ENCODE measurements at places on chromosomes 1 and 21.

- DNase-seq = no peak
These were observed 52.5 kb downstream of the NBPF6 start for GRCh38 chr1:108502624-108503023.

GRCh38 chr1:3530086-3530925 is 75.8 kb downstream of the ARHGEF16 start:
- no peak for DNase-seq

DNA sequence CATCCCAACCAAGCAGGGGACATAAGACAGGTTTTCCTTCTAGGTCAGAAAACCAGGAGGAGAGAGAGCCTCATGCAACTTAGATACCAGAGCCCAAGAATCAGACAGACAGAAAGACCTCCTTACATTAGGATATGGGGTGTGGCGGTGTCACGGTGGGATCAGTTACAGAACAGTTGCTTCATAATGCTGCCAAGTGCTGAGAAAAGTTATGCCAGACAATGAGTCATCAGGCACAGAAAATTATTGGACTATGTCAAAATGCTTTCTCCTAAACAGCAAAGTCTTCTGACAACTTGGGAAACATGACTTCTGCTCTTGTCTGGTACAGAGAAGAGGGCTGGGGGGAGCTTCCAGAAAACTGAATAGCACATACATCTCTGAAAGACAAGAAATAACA is 1120.2 kb upstream of the TMPRSS15 start:
- DNase-seq = no peak

- no peak for DNase-seq
These were observed 2.5 kb upstream of the LEFTY1 start for GRCh38 chr1:225891229-225891972.

- no peak for DNase-seq
These were observed 11.4 kb downstream of the SEMA6C start for GRCh38 chr1:151134991-151135390.

- DNase-seq = no peak
These were observed 4.0 kb downstream of the RNF207 start for GRCh38 chr1:6209661-6210580.

GRCh38 chr1:20279509-20279908 is 11.2 kb upstream of the VWA5B1 start:
- DNase-seq = no peak

DNA sequence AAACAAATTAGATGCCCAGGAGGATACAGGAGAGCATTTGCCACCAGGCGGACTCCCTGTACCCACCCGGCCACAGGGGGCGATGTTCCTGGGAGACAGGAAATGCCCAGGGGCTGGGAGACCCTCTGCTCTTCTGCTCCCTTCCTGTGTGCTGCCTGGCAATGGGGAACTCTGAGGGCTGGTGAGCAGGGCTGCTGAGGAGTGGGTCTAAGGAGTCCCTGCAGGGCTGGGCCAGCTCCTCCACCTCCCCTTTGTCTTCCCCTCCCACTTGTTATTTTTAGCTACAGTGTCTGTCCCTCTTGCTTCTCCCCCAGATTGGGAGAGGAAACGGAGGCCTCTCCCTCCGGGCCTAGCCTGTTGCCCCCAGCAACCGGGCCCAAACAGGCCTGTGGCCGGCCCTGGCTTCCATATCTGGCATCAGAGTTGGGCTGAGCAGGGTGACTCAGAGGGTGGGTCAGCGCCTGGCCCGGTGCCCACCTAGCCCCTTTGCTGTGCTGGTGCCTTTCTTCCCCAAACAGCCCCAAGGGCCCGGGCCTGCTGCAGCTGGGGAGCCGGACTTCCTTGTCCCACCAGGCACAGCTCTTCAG is 11.6 kb downstream of the LMNA start:
- no peak for DNase-seq

DNA sequence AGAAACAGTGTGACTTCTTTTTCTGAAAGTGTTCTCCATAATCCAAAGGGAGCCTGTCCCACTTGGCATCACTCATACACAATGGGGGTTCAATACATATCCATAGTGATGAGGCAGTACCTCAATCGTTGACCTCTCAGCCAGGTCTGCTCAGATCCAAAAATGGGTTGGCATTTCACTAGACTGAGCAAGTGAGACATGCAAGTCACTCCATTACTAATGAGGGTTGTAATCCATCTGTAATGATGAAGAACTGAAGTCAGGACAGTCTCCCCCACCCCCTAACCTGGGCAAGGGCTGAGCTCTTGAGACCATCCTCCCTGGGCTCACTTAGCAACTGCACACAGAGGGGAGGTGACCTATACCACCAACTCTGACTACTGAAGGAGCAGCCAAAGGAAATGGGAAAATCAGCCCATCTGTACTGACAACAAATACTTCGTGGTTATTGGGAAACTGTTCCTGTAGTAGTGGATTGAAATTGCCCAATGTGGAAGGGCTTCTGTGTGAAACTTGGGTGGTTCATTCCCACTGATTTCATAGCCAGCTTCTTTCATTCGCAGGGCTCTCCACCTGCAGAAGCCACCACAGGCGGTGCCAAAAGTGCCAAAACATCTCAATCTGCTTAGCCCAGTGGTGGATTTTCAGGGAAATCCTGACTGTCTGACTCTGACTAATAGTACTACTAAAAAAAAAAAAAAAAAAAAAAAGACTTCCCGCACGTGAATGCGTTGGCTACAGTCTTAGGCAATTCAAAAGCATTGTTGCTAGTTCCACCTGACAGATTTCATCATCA is 5.0 kb downstream of the NGF start:
- DNase-seq = no peak

DNA sequence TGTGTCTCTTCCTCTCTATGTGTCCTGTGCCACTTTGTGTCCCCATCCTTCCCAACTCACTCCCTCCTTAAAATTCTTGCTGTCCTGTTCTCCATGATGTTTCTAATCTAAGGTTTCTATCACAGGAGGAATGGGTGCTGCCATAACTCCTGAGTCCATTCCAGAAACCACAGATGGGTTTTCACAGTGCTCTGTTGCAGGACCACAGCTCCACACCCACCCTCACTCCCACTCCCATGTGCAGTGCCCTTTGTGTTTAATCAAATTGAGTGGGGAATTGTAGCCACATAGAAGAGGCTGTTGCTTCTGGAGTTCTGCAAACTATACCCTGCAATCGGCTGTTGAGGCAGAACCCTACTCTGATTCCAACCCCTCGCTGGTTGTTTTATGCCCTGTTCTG is 142.1 kb downstream of the SPATA46 start:
- no peak for DNase-seq

- DNase-seq = no peak
These were observed 16.4 kb downstream of the KCNA10 start for GRCh38 chr1:110502402-110503151.

GRCh38 chr1:112904831-112905261 is 51.1 kb downstream of the SLC16A1 start:
- no peak for DNase-seq

- DNase-seq = no peak
These were observed at the start of gene GPR161 for GRCh38 chr1:168136709-168137514. GPR161 (minus strand) TSS chr1:168136930; CDS start chr1:168104850, 32,080 bp downstream.

DNA sequence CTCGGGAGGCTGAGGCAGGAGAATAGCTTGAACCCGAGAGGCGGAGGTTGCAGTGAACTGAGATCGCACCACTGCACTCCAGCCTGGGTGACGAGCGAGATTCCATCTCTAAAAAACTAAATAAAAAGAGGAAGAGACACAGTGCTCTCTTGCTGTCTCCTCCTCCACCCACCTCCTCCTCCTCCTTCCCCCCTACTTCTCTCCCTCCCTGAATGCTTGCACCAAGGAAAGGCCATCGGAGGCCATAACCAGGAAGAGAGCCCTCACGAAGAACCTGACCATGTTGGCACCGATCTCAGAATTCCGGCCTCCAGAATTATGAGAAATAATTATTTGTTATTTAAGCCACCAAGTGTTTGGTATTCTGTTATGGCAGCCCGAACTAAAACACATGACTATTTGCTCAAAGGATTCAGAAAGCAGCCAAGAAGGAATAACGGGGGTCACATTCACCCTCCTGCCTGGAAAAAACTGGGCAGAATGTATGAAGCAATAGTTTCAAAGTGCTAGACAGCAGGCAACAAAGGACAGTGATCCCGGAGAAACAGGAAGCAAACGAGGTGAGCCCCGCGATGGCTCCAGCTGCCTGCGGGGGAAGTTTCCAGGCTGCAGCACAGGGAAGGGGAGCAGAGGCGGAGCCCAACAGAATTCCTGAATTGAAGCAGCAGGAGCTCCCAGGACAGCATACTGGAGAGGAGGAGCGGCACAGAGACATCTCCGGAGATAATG is 35.8 kb downstream of the LDLRAD1 start:
- DNase-seq = no peak

GRCh38 chr1:209219791-209220524 is 363.6 kb upstream of the CAMK1G start:
- no peak for DNase-seq

GRCh38 chr1:99673315-99673714 is 27.4 kb downstream of the PALMD start:
- no peak for DNase-seq

DNA sequence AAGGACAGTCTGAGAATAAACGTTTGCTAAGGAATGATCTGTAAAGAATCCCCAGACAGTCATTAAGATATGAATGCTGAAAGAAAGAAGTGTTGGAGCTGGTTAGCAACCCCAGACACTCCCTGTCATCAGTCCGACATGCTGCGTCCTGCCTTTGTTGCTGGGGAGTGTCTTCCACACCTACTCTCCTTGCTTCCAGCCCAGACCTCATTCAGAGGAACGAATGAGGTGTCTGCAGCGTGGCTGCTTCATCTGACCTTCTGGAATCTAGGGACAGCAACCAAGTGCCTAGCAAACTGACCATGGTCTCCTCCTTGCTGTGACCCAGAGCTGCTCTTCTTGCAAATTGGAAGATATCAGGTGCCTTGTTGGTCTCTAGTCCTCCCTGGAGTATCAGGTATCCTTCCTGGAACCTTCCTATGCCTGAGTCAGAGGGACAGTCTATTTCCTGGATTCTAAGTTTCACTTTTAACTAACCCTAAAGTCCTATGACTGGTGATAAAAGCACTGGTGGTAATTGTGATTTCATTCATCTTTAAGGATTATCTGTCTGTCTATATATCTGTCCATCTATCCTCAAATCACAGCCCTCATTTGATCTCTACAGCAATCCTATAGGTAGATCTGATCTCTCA is 45.3 kb downstream of the NFASC start:
- no peak for DNase-seq

- DNase-seq = no peak
These were observed 28.6 kb upstream of the MX1 start for GRCh38 chr21:41397471-41397891.

- DNase-seq = no peak
These were observed 287.9 kb downstream of the LRRIQ3 start for GRCh38 chr1:73910062-73910461.

- DNase-seq = no peak
These were observed 20.4 kb downstream of the H3-3A start for GRCh38 chr1:226082959-226083301.
